ENCODE measurements at places on chromosomes 6 and 20.

DNA sequence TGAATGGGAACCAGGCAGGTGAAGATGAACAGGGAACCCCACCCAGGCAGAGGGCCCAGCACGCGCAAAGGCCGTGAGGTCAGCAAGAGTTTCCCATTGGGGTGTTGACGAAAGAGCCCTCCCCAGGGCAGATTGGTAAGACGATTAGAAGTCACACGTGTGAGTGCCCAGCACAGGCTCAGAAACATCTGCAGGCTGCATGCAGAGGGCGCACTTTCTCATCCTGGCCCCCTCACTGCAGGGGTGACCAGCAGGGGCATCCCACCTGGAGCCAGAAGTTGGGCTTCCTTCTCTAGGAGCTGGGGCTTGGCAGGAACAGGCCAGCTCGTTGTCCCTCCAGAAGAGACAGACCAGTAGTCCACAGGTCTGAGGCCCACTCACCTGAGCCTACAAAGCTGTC, 38.4 kb downstream of the VSTM2L start:
- no peak for DNase-seq

DNA sequence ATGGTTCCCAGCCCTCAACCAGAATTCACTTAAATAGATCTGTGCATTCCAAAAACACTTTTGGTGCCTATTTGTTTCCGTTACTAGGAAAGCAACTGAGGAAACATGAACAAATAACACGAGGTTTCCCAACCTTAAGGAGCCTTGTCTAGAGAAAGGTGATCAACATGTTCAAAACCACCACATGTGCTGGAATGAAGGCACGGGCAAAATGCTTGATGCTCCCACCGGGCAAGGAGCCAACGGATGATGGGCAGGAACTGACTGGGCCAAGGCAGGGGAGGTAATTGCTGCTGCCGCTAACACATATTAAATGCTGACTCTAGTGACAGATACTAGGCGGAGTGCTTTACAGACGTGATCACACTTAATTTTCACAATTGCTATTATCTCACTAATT, 2.5 kb downstream of the MYLK4 start:
- no peak for DNase-seq

DNA sequence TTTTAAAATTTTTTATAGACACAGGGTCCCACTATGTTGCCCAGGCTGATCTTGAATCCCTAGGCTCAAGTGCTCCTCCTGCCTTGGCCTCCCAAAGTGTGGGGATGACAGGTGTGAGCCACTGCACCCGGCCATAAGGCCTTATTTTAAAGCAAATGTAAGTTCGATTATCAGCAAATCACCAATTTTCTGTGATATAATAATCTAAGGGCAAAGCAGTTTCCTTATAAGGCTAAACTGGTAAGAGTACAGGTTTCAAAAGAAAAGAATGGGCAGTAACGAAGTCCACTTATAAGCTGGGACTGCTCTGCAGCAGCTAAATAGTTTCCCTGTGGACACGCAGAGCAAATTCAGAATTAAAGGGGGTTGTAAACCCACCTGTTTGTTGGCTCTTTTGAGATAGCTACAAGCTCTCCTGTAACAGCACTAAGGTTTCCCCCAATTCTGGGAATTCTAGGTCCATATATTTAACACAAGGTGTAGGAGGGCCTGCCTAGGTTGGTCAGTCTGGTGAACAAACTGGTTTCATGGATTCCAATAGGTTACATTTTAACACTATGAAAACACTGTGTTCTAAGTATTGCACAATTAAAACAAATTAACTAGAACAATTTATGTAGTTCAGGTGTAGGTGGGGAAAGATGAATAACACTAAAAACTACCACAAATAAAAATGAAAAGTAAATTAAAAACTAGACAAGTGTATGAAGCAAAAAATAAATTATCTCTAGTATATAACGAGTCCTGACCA, 26.3 kb downstream of the LHFPL5 start:
- no peak for DNase-seq

DNA sequence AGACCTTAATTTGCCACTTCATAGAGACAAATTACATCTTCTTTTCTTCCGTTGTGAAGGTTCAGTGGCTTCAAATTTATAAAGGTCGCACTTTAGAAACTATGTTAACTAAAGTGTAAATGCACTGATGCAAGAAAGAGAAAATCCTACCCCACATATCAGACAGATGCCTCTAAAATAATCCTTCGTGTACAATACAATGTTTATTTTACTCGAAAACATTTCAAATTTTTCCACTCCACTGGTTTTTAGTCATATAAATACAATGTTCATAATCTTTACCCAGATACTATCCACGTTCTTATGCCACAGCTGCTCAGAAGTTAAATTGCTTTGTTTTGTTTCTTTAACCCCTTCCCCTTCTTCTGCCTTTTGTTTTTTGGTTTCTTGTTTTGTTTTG, 140.3 kb upstream of the LAMP5 start:
- DNase-seq = no peak

DNA sequence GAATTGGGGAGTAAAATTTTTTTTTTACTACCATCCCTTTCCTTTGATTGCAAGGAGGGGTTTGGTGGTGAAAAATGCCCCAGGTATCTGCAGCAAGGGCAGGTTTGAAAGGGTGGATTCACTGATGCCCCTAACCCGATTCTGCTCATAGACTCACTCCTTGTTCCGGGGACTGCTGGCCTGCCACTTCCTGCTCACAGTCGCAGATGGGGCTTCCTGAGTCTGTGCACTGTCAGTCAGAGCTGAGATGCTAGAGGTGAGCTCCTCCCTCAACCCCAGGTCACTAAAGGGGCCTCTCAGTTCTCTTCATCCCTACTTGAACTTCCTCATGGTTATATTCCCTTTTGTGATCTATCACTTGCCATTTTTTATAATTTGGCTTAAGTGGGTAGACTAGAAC, 357.9 kb downstream of the FARS2 start:
- DNase-seq = no peak

DNA sequence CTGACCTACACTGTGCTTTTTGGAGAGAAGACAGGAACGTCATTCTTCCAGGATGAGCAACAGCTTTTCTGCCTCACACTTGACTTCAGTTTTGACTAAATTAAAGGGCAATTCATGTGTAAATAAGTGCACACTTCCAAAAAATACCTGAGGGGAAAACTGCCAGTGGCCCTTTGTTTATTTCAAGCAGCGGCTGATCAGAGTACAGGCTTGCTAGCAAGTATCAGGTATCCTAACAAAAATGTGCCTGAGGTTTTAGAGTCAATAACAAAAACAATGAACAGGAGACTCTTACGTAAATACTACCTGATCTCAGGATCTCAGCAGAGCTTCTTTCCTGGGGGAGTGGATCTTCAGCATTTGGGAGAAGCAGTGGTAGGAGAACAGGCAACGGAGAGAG, 12.4 kb downstream of the LY86 start:
- no peak for DNase-seq

DNA sequence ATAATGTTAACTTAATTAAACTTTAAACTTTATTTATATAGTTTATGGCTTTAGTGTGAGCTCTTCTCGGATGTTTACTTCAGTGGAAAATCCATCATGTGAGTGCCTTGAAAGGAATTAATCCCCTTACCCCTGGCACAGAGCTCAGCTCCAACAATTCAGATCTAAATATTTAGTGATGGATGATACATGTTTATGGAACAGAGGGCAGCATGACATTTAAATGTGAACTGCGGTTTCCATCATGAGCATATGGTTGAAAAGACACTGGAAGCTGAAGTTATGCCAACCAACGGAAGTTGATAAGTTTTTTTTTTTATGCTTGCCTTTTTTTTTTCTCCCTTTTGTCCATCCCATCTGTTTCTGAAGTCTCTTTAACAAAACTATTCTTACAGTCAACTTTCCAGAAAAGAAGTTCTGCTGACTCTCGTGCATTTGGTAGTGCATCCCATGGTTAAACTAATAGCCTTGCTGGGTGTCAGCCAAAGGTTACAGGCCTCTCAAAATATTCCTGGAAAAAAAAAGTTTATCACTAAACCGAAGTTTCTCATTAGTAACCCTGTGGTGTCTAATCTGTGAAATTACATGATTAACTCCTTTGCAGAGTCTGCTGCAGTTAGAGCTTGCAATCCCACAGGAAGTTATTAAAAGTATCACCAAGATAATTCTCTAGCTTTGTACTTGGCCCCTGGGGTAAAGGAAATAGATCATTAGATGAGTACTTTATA, 243.9 kb upstream of the TCF21 start:
- DNase-seq = no peak

DNA sequence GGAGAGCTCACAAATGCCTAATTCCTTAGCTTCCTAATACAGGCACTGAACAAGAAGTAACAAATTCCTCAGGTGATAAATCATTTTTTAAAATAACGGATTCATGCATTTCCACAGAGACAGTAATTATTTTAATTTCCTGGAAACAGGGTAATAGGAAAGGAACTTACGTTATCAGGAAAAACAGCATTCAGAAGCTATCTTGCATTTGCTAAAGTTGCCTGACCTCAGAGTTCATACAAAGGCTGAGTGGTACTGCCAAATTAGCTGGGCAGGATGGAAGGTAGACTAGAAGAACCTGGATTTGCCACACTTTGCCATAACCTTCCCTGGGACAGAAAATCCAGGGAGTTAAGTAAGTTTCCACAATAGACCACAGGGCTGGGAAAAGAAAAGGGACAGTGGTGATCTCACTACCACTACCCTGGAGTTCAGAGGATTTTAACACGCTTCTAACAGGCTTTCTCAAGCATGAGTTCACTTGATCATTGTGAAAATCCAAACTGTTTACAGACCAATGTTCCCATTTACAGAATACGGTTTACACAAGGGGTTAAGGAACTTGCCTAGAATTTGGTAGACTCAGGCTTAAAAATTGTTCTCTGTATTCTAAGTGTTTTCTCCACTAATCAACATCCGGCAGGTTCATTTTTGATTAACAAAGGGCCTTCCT, 57.0 kb downstream of the KIF13A start:
- DNase-seq = peak; percentile 30

- no peak for DNase-seq
These were observed 42.9 kb upstream of the SPACA1 start for GRCh38 chr6:88004707-88005106.

GRCh38 chr6:69895396-69895795, 29.0 kb downstream of the COL19A1 start:
- no peak for DNase-seq

DNA sequence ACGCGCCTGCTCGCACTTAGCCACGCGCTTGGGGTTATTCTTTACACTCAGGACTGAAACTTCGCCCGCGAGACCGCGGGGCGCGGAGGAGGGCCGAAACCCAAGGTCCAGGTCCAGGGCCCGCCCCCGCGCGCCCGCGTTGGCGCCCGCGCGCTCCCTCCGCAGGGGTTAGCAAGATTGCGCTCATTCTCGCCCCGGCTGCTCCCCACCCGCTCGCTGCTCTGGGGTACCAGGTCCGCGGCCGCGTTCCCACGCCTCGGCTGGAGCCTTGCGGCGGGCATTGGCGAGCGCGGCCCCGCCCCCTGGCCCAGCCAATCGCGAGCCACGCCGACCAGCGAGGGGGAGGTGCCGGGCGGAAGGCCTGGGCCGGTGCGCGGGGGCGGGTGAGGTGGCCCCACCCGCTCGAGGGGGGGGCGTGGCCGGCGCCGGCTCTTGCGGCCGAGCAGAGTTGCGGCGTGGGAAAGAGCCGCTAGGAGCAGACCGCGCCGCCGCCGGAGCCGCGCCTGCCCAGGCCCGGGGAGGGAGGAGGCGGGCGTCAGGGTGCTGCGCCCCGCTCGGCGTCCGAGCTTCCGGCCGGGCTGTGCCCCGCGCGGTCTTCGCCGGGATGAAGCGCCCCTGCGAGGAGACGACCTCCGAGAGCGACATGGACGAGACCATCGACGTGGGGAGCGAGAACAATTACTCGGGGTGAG, at the start of gene HEY2:
TSS of gene HEY2 (plus strand) at position 460 of the 692 bp plus-strand sequence. CDS start at position 605, 145 bp downstream.
- peak; percentile 92 for DNase-seq

- DNase-seq = no peak
These were observed 34.9 kb upstream of the MTHFD1L start for GRCh38 chr6:150830439-150831165.

DNA sequence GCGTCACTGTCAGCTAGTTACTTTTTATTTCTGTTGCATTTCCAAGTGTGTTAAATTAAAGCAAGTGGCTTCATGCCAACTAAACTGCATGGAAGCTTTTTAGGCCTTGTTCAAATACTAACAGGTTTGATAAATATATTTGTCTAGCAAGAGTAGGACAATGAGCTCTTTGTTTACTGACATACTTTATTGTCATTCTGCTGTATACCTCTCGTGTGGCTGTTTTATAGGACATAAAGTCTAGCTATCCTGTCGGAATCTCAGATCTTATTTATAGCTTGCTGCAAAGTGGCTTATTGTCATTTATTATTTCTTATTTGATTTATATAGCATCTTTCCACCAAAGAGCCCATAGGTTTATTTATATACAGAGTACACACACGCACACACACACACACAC, 711.1 kb downstream of the KIF16B start:
- no peak for DNase-seq

GRCh38 chr20:58891086-58891717, 38.7 kb downstream of the GNAS start:
- peak; percentile 79 for DNase-seq

GRCh38 chr6:138226700-138227315, 8.5 kb upstream of the PBOV1 start:
- DNase-seq = no peak
